Activated CD4-positive, alpha-beta T cell treated with anti-CD3 and anti-CD28 coated beads for 24 hours (primary cell): ENCODE measurements at places on chromosomes 5 and 9.

DNA sequence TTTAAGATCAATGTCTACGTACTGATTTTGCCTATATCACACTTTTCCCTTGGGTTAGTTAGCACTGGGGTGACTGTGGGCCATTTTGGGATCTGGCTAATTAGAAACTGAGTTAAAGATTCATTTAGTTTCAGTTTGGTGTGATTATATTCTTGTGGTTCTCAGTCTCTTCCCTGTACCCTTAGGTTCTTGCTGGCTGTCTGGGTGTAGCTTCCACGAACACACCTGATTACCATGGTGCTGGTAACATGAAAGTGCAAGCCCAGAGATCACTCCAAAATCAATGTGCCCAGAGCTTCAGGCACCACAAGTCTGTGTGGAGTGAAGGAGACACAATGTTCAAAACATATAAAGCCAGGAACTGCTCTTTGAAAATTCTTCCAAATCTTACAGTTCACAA lies 248.1 kb downstream of the PDE4D start:
- DNase-seq: no peak

- no peak for DNase-seq
These were observed 7.6 kb upstream of the CLPTM1L start for GRCh38 chr5:1352231-1353219.

DNA sequence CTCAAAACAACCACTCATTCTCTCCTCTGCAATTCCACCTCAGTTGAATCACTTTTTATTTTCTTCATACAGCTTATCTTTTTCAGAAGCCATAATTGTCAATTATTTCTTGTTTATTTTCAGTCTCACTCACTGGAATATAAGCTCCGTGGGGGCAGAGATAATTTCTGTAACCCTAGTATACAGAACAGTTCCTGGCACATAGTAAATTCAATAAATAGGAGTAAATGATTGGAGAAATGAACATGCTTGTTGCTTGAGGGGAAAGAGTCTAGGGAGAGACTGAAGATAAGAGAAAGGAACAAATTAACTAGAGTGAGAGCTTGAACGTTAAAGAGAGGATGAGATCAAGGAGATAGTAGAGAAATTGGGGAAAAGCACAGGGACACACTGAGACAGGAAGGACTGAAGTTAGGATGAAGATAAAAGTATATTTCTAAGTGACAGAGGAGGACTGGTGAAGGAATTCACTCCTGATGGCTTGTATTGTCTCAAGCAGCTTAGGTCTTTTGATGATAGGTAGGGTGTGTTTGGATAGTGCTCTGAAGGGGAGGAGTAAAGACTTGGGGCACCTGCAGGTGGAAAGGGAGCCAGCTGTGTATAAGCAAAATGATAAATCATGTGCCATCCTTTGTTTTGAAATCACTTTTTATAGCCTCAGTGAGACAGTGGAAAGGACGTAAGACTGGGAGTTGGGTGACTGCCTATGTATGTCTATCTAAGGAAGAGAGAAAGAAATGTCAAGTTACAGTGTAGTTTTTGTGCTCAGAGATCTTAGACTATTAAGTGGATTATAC lies 2.2 kb downstream of the NAA35 start:
- no peak for DNase-seq

DNA sequence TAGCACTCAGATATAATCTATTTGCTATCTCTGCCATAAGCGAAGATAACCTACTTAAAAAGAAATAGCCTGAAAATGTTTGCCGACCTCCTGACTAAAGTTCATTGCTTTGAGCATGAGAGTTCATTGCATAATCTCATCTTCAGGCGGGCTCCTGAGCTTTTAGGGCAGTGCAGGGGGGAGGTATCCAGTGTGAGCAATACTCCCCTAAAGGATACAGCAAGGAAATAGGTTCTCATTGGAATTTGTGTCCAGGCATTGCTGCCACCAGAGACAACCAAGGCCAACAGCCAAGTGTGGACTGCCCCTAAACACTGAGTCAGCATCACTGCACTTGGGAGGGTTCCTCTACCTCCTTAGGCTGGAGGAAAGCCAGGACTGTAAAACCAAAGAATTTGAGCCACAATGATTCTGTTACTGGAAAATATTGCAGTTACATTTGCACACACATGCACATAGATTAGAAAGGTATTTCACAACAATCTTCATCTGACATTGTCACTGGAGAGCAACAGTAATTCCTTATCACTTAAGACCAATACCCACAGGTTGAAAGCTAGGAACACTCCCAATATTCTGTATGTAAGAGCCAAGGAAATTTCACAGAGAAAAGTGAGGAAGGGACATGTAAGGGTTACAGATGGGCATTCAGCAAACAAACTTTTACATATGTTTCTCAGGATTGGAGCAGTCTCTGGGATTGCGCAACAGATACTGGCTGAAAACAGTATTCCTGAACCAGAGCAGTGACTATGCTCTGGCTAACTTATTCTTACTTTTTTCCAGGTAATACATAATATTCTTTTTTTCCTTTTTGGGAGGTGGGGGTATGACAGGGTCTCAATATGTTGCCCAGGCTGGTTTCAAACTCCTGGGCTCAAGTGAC lies 98.6 kb upstream of the TLE1 start:
- DNase-seq: no peak

DNA sequence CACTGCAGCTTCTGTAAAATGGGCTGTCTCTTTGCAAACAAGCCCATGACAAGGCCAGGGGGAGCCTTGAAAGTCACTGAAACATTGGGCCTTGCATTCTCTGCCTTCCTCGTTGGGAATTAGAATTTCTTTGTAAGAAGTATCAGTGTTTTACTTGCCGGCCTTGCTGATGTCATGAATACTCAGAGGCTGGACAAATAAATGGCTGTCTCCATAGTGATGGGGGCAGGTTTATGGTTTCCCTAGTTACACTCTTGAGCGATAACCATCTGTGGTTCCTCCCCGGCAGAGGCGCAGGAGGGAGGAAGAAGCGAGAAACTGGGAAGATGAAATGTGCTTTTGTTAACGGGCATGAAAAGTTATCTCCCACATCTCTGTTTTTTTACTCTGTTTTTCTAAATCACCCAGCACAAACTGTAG lies 272.7 kb upstream of the PANK3 start:
- DNase-seq: no peak

DNA sequence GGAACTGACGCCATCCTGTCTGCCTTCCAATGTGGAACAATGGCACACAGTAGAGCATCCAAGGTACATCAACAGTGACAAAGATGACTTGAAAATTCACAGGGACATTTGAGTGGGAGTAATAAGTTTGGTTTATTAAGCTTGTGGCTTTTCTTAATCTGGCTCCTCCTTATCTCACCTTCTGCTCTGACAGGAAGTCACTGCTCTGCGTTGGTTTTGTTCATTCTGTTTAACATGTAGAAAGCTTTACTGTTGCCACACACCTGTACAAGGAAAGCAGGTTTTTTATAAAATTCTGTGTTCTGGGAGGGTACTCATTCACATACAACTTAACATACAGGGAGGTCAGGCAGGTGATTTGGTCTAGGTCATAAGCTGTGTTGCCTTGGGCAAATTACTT lies 1.6 kb upstream of the GZMK start:
- no peak for DNase-seq

DNA sequence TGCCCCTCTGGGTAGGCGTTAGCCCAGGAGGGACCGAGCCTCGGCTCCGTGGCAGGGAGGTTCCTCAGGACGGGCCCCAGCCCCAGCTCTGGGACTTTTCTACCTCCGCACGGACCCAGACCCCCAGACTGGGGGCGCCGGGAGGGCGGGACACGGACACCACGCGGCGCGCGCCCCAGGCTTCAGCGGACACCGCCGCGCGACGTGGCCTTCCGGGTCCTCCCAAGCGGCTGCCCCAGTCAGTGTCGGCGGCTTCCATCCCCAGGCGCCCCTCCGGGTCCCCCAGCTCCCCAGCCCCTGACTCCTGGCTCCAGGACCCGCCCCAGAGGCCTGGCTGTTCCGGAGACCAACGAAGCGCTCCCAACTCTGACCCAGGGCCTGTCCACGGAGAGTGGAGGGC lies 3.1 kb downstream of the LCNL1 start:
- DNase-seq: no peak

DNA sequence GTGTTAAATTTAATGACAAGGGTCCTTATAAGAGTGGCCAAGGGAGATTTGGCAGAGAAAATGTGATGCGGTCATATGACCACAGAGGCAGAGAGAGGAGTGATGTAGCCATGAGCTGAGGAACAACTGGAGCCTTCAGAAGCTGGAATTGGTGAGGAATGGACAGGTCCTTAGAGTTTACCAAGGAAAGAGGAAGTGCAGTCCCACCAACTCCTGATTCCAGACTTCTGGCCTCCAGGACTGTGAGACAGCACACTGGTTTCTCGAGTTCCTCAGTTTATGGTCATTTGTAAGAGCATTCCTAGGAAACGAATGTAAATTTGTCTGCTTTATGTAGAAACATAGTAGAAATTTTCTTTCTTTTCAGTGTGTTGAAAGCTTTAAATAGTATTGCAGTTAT lies 410.1 kb downstream of the CDH18 start:
- no peak for DNase-seq
